Natural killer cell treated with Interleukin-12 subunit alpha and Interleukin-12 subunit beta and Interleukin-15 and Interleukin-18, amount 100 ng/mL, for 72 hours (primary cell): ENCODE measurements at places on chromosomes 2 and 18. TPM values are rescaled to one million over a fixed set of nuclear protein-coding genes. Genes with fewer than 3 reads are reported as not detected.
A peak's percentile ranks its signal among the peaks of the same experiment; 100 is the strongest.

The SPR gene
- 3.4 TPM for total RNA-seq

The IL1R1 gene
- total RNA-seq, result 0.86 TPM

The LCLAT1 gene
- total RNA-seq, result 33.1 TPM

The DNAH7 gene
- 0.02 TPM for total RNA-seq

The EDAR gene
- not detected for total RNA-seq

The REG3A gene
- total RNA-seq, result not detected

The CNDP1 gene
- total RNA-seq, result 0.57 TPM

DNA sequence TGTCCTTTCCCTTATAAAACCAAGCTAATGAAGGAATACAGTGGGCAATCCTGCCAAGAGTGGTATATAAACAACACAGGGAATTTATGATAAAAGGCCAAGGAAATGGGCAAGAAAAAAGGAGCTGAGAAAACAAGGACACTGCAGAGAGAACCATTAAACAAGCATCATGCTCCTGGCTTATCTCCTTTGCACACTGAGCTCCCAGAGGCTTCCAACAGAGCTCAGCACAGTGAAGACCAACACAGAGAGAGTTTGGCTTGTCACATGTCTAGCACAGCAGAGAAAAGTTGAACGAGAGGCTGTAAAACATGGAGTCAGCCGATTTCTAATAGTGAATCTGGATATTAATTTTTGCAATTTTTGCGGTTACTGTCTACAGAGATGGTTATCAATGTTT is 68.0 kb upstream of the KLF7 start:
- no peak for DNase-seq
- peaks cover 10% of the 10 kb centered on the region for H3K36me3 ChIP-seq
- peaks cover 13% of the 10 kb centered on the region for H3K27me3 ChIP-seq
- H3K4me1 ChIP-seq, result peaks cover 15% of the 10 kb centered on the region

- H3K36me3 ChIP-seq, result no peaks in the 10 kb centered on the region
- H3K4me1 ChIP-seq, result no peaks in the 10 kb centered on the region
Observed at GRCh38 chr2:80255918-80256781, 48.4 kb downstream of the LRRTM1 start.

- H3K4me1 ChIP-seq, result no peaks in the 10 kb centered on the region
- no peak overlapping the region for H3K27ac ChIP-seq
- no peaks in the 10 kb centered on the region for H3K36me3 ChIP-seq
- no peak overlapping the region for H3K4me3 ChIP-seq
- no peaks in the 10 kb centered on the region for H3K27me3 ChIP-seq
- no peak for DNase-seq
Observed at GRCh38 chr18:46706968-46707367, 49.9 kb downstream of the ST8SIA5 start.

DNA sequence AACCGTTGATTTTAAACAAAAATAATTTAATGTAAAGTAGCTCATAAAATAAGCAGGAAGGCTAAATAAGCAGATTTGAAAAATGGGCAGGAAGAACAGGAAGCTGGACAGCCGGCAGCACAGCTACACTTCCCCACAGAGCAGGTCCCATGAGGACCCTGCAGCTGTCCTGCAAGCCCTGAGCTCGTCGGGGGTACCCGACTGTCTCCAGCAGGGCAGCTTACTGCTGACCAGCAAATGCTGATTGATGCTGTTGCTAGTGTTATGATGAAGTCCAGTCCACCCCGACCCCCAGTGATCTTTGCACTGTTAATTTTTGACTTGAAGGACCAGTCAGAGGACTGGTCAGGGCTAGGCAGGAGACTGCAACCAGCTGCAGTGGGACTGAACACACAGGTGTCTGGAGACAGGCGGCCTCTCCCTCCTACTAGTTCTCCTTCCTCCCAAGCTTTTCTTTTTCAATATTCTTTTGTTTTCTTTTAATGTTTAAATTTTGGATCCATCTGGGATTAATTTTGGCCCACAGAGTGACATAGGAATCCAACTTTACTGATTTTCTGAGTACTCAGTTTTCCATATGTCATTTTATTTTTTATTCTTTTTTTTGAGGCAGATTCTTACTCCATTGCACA is 27.7 kb downstream of the POLE4 start:
- no peak overlapping the region for H3K27ac ChIP-seq
- H3K27me3 ChIP-seq, result no peaks in the 10 kb centered on the region
- no peak overlapping the region for H3K4me3 ChIP-seq
- no peak for DNase-seq

- no peak overlapping the region for H3K4me3 ChIP-seq
- no peaks in the 10 kb centered on the region for H3K4me1 ChIP-seq
Observed at GRCh38 chr2:115739574-115739973, 1297.1 kb downstream of the DPP10 start.

- H3K27me3 ChIP-seq, result no peaks in the 10 kb centered on the region
- H3K36me3 ChIP-seq, result peaks cover 7% of the 10 kb centered on the region
- H3K4me1 ChIP-seq, result peaks cover 85% of the 10 kb centered on the region
- no peak for DNase-seq
Observed at GRCh38 chr2:105827351-105828096, 82.8 kb downstream of the NCK2 start.

GRCh38 chr18:495017-495416 is 5.5 kb downstream of the COLEC12 start:
- H3K27me3 ChIP-seq, result peaks cover 18% of the 10 kb centered on the region
- peaks cover 3% of the 10 kb centered on the region for H3K4me1 ChIP-seq
- DNase-seq, result no peak
- H3K4me3 ChIP-seq, result no peak overlapping the region
- no peaks in the 10 kb centered on the region for H3K36me3 ChIP-seq

DNA sequence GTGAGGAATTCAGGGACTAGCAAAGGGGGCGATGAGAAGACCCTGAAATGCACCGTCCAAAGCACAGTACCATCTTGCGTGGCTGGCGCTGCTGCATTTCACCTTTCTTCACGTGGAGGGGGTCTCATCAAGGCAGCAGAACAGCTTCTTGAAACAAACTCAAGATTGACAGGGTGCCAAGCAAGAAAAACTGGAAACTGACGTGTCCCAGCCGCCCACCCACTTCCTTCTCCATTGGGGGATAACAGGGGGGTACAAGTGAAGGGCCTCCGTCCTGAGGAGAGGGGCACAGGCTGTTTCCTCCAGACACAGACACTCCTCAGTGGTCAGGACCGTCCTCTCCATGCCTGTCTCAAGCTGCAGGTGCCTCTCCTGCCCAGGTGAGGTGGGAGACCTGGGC is 32.5 kb downstream of the HDAC4 start:
- peaks cover 24% of the 10 kb centered on the region for H3K4me1 ChIP-seq
- no peaks in the 10 kb centered on the region for H3K36me3 ChIP-seq
- DNase-seq, result peak; percentile 23
- no peak overlapping the region for H3K27ac ChIP-seq
- H3K27me3 ChIP-seq, result no peaks in the 10 kb centered on the region

DNA sequence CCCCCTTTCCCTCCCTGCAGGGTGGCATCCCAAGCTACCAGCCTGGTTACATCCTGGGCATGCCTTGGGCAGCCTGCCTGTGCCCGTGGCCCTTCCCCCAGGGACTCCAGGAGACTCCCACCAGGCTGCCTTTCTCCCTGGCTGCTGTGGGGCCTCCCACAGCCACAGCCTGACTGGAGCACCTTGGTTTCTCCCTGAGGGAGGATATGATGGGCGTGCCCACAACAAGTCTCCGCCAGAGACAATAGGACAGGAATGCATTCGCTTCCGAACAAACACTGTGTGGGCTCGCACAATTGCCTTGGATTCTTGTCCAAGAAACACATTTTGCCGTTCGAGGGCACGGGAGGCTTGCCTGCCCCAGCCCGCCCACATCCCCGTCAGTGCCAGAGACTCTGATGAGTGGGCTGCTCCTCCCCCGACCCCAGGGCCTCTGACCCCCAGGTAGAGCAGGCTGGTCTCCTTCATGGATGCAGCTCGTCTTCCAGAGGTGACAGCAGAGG is 102.1 kb downstream of the SMAD7 start:
- no peaks in the 10 kb centered on the region for H3K27me3 ChIP-seq
- H3K4me1 ChIP-seq, result peaks cover 55% of the 10 kb centered on the region
- DNase-seq, result no peak
- no peak overlapping the region for H3K4me3 ChIP-seq

DNA sequence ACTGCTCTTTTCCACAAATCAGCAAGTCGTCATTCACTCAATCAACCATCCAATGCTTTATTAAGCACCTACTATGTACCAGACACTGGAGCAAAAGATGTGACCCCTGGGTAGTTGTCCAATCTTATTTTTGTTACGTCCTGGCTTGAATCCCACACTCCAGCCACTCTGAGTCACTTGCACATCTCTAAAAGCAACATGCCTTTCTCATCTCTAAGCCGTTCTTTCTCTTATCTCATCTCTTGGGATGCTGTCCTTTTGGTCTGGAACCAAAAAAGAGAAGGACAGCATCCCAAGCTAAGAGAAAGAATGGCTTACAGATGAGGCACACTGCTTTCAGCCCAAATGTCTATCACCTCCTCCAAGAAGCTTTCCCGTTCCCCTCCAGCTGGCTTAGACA is 58.8 kb downstream of the RNF152 start:
- peak overlapping the region; percentile 19 for H3K4me3 ChIP-seq
- H3K36me3 ChIP-seq, result no peaks in the 10 kb centered on the region
- peaks cover 26% of the 10 kb centered on the region for H3K27me3 ChIP-seq
- DNase-seq, result no peak

GRCh38 chr18:3982541-3982940 is 472.6 kb downstream of the DLGAP1 start:
- H3K27me3 ChIP-seq, result peaks cover 5% of the 10 kb centered on the region
- DNase-seq, result no peak
- peaks cover 10% of the 10 kb centered on the region for H3K4me1 ChIP-seq
- H3K27ac ChIP-seq, result no peak overlapping the region
- H3K4me3 ChIP-seq, result no peak overlapping the region

- H3K27ac ChIP-seq, result no peak overlapping the region
- H3K4me1 ChIP-seq, result no peaks in the 10 kb centered on the region
- DNase-seq, result no peak
- no peaks in the 10 kb centered on the region for H3K36me3 ChIP-seq
Observed at GRCh38 chr2:186717320-186718007, 23.6 kb downstream of the FAM171B start.

DNA sequence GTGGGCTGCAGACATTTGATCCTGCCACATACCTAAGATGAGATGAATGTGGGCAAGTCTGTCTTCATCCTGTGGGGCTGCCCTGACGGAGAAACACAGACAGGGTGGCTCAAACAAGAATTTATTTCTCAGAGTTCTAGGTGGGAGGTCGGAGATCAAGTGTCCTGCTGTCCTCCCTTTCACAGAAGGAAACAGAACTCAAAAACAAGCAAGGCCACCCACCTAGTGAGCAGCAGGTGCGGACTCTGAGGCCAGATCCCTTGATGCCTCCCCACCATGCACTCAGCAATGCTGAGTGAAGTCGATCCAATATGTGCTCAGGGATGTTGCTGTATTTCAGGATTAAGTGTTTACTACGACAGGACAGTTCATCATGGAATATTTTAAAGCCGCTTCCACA is 63.0 kb upstream of the SNTG2 start:
- H3K36me3 ChIP-seq, result no peaks in the 10 kb centered on the region
- no peak for DNase-seq
- no peak overlapping the region for H3K4me3 ChIP-seq
- H3K27ac ChIP-seq, result no peak overlapping the region
- peaks cover 3% of the 10 kb centered on the region for H3K4me1 ChIP-seq

DNA sequence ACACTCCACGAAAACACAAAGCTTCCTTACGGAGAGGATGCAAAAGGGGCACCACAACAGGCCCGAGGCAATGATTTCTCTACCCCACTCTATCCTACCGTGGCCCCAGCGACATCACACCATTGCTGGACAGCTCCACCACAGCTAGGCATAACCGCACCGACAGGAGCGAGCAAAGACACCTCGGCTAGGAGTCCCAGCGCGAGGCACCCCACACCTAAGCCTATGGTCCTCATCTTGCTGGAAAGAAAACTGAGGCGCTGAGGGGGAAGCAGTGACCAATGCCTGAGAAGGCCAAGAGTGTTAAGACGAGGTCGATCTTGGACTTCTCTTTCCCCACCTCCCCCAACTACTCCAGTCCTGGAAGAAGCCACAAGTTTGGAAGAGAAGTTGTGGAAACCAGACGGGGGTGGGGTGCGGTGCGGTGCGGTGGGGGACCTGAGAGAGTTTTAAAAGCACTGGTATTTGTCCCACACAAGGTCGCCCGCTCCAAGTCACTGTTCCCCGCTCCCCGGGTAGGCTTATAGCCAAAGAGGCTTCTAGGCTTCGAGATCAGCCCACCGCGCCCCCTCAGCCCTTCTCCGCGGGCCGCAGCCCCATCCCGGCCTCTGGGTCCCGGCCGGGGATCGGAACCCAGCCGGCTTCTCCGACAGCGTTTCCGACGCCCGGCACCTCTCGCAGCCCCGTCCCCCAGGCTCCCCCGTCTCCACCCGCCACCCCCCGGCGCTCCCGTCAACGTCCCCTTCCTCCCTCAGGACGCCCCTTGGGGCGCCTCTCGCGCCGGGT is 766 bp downstream of the PDE6D start:
- DNase-seq, result no peak
- H3K27me3 ChIP-seq, result no peaks in the 10 kb centered on the region
- H3K4me3 ChIP-seq, result peak overlapping the region; percentile 91
- H3K27ac ChIP-seq, result peak overlapping the region; percentile 81
- no peaks in the 10 kb centered on the region for H3K36me3 ChIP-seq

DNA sequence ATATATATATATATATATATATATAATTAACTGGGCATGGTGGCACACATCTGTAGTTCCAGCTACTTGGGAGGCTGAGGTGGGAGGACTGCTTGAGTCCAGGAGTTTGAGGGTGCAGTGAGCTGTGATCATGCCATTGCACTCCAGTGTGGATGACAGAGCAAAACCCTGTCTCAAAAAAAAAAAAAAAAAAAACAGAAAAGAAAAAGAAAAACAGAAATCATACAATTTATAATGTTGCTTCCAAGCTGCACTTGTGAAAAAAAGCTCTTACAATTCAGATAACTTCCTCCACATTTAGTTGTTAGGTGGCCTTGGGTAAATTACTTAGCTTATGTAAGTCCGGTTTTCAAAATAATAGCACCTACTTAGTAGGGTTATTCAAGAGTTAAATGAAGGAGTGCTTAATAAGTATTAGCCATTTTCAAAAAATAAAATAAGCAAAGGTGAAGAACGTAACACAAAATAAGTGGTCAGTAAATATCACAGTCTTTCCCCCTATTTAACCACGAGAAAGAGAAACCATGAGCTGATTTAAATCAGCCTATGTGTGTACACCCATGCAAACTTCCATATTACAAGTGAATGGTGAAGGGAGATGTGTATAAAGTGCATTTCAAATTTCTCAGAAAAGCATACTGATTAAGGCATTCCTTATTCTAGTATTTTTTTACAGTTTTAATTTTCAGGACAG is 2.3 kb downstream of the WIPF1 start:
- H3K4me1 ChIP-seq, result peaks cover 78% of the 10 kb centered on the region
- H3K4me3 ChIP-seq, result peak overlapping the region; percentile 88
- peak overlapping the region; percentile 98 for H3K27ac ChIP-seq
- H3K36me3 ChIP-seq, result peaks cover 34% of the 10 kb centered on the region
